ENCODE measurements at places on chromosomes 1 and 21.

DNA sequence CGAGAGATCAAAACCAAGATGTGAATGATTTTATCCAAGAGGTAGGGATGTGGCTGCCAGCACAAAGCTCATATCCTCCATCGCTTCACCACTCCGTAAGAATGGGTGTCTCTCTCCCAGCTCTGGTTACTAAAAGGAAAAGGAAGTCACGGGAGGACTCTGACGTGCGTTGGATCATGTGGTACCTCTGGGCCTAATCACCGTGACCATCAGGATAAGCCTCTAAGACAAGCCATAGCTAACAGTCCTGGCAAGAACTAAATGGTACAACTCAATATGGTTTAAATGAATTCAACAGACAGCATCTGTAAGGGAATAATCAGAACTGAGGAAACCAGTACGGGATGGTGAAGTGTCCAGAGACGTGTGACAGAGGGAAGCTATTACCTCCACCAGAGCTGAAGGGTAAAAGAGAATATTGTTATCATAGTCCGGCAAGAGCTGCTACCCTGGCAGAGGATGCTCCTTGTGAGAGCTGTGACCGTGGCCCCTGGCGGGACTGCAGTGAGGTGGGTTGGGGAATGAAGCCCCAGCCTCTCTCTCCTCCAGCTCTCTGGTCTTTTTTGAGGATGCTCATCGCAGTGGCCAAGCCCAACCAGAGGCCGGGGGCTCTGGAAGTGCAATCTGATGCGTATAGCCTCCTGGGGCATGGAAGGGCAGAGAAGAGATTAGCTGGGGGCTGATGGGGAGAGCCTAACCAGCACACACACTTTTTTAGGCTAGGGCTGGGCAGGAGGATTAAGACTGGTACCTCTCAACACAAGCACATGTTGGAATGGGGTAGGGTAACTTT is 54.2 kb downstream of the KIAA1614 start:
- no peak for DNase-seq

GRCh38 chr1:209720326-209720725 is 15.7 kb downstream of the HSD11B1 start:
- DNase-seq, result no peak

- DNase-seq, result no peak
Observed at GRCh38 chr1:2228694-2229036, 546 bp downstream of the SKI start.

DNA sequence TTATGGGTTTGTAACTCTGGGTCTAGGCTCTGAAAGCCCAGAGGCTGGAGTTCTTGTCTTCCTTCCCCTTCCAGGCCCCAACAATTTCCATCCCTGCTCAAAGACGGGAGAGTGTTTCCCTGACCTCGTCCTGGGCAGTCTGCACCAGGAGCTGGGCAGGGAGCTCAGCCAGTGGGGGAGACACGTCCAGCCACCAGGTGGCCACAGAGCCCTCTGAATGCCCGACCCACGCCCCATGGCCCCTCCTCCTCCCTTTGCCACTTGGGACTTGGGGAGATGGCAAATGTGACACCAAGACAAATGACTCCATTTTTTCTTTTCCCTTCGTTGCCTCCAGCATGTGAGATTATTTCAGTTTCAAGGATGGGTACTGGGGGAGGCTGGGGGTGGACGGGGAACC is 159.9 kb upstream of the AJAP1 start:
- DNase-seq, result no peak

GRCh38 chr1:79074975-79075374 is 68.4 kb upstream of the ADGRL4 start:
- no peak for DNase-seq

- no peak for DNase-seq
Observed at GRCh38 chr1:87800006-87800405, 471.3 kb downstream of the LMO4 start.

- no peak for DNase-seq
Observed at GRCh38 chr1:116474921-116475849, 95.6 kb downstream of the CD58 start.

GRCh38 chr1:164842870-164843269 is 283.9 kb downstream of the PBX1 start:
- DNase-seq, result no peak
